GM04504 (cell line): ENCODE measurements at places on chromosomes 3 and 15.

DNA sequence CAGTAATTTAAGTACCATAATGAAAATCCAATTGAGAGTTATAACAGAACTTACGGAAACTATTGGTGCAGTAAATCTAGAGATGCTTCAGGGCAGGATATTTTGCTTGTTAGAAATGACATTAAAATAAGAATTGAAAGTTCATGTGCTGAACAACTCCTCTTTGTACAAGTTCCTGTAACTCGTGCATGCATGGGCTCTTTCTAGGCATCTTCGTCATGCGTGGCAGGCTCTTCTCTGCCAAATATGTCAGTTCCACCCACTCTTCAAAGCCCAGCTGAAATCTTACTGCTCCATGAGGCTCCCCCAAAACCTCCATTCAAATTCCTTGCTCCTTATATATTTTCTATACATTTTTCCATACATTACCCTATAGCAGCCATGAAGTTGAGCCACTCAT is 48.7 kb downstream of the FBN1 start:
- no peak for DNase-seq

DNA sequence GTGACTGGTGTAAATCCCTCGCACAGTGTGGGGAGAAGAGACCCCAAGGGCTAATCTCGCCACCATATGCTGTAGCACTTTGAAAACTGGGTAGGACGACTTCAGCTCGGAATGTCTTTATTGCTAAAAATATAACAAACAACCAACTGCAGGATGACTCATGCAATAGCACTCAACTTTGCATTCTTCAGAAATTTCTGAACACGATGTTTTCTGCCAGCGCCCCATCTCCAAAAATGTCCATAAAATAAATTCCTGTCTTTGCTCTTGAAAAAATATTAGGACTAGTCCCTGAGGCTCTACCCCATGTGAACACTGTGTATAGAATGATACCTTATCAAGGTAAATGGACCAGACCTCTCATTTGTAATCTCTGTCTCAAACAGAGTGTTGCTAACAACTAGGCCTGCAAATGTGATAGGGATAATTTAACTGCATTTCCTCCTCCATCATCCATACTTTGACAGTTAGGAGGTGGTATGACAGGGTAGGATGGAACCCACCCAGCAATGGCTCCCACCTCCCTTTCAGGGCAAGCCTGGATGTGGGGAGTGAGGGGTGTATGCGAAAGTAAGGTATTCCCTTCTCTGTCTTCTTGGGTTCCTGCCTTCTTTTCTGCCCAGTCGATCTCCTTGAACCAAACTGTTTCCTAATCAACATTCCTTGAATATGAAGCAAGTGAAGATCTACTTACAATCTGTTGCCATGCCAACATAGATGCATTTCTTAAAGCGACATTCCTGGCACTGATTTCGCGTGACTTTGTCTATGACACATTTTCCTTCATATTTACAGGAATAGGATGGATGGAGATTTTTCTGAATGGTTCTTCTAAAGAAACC is 201.1 kb downstream of the NR1D2 start:
- DNase-seq = peak; percentile 92

- DNase-seq = no peak
Measured at GRCh38 chr15:63941698-63942465, 104.4 kb downstream of the DAPK2 start.

DNA sequence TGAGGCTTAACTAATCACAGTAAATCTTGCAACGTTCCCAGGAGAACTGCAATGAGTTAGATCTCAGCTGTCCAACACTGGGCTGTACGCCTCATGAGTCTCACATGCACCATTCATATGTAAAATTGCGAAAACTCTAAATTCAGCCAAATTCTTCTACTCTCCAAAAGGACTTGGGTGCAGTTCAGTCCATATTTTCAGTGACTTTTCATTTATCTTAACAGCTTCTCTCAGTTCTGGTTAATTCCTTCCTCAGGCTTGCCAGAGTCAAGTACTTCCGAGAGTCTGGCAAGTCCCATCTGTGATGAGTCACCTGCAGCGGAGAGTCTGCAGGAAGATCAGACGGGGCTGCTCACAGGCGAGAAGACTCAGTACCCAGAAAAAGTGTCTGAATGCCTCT is 11.5 kb downstream of the CCDC80 start:
- DNase-seq = peak; percentile 93

GRCh38 chr15:101844916-101845315 is 32.9 kb downstream of the OR4F15 start:
- DNase-seq = no peak

DNA sequence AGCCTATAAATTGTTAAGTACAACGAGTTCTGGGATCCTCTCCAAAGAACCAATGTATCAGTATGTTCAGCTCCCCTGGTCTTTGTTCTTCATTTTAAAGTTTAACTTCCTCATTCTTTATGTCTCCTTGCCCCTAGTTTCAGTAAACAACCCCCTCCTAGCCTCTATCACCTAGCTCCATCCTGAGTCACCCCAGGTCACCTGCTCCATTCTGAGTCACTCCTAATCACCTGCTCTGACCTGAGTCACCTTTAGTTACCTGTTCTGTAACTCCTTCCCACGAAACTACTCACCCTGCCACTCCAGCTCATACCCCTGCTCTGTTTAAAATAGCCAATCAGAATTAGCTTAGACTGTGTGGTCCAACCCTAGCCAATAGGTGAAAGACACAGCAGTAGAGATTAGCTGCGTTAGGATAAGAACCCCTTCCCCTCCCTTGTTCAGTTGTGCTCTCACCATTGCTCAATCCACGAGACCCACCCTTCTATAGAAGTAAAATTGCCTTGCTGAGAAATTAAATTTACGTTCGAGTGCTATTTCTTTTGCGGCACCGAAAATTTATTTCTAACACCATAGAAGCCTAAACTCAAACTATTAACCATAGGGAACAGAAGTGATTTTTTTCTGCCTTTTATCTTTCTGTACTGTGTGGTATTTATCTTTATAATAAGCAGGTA is 245.0 kb upstream of the ADAMTS9 start:
- no peak for DNase-seq

DNA sequence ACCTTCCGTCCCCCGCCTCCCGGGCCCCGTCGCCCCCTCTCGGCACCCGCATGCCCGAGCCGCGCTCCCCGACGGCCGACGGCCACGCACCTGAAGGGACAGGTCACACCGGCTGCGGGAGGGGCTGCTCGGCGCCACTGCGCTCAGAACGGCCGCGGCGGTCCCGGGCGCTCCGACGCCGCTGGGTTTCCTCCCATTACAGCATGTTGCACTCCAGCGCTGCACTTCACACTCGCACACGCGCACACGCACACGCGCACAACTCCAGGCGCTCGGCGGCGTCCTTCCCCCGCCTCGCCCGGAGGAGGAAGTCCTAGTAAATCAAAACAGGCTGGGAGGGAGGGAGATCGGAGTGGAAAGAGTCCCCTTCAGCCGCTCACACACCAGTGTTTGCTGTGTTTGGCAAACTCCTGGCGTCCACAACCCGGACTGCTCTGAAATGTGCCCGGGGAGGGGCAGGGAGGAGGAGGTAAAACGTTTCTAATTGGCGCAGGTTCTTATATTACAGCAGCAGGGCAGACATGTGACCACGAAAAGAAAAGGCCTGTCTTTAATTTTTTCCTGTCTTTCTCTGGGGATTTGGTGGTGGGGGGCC is 76.7 kb upstream of the VGLL4 start:
- peak; percentile 46 for DNase-seq

- DNase-seq = no peak
Measured at GRCh38 chr3:64225695-64226499, 631 bp upstream of the PRICKLE2 start.
